Stimulated activated CD4-positive, alpha-beta T cell treated with anti-CD3 and anti-CD28 coated beads, Interleukin-2, amount 100 ng/mL, for 4 hours (primary cell): ENCODE measurements at places on chromosomes 4 and X.

- no peak for DNase-seq
These were observed 153.9 kb downstream of the CEP135 start for GRCh38 chr4:56102601-56103000.

DNA sequence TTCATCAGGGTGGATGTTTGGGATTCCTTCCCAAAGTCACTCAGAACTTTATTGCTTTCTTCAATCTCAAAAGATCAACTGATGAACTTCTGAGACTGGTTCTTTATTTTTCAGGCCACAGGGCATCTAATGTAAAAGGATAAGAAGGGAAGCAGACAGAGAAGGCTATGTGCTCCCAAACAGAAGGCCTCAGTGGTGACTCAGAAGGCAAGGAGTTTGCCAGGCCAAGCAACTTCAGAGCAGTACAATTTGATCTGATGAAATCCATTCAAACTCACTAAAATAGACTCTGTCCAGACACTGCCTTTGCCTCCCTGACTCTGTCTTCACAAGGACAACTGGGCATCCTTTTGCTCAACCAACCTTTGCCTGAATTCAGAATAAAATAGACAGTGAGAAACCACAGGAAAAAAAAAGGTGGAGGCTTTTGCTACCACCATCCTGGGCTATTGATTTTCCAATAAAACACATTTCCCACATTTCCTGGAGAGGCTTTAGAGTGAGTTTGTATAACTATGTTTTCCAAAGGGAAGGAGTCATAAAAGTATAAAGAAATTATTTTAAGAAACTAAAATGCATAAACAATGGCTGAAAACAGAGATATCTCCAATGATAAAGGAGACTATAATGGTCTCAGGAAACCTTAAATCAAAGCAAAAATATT lies 55.2 kb downstream of the ARHGEF6 start:
- DNase-seq = no peak

DNA sequence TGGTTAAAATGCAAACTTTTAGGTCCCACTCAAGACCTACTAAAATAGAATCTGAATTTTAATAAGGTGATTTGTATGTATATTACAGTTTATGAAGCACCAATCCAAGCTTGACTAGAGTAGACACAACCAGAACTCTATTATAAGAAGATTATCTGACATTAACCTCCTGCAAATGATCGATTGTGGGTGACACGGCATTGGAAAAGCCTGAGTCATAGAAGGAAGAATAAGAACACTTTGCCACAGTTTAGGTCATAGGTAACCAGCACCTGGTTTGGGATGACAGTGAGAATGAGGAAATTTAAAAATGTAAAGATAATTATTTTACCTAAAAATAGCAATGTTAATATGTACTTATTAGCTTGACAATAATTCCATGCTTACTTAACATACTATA lies 15.2 kb downstream of the PDGFC start:
- no peak for DNase-seq

DNA sequence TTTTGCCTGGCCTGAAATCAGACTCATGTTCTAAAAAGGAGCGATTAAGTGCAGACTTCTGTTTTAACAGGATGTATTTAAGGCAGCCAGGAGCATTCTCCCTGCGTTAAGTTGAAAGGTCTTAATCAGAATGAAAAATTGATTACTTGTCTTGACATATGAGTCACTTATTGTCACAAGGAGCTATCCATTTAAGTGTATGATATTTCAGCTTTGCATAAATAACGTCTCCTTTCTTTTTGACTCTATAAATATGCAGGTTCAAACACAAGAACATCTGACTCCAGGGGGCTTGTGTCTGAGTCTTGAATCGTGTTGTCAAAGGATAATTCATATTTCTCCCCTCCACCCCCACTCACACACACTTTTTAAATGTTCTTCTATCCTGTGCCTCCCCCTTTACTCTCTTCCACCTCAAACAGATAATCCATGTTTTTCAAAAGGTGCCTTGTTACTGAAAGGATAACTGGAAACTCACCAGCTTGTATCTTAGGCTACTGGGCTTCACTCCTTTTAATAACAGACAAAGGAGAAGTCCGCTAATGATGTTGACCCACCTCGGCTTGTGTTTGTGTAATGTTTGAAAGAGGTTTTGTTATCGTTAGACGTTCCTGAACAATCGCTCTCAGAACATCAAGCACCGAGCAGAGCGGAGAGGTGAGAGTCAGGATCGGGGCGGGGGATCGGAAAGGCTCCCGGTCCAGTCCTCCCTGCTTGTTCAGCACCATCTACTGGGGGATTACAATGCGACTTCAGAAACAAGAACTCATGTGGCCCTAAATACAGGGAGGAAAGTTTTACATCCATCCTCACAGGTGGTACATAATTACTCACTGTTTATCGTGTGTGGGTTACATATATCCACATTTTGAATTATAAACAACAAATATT lies 107.5 kb upstream of the RPL34 start:
- peak; percentile 41 for DNase-seq

- no peak for DNase-seq
These were observed 79.9 kb upstream of the AADAT start for GRCh38 chr4:170169699-170170098.

DNA sequence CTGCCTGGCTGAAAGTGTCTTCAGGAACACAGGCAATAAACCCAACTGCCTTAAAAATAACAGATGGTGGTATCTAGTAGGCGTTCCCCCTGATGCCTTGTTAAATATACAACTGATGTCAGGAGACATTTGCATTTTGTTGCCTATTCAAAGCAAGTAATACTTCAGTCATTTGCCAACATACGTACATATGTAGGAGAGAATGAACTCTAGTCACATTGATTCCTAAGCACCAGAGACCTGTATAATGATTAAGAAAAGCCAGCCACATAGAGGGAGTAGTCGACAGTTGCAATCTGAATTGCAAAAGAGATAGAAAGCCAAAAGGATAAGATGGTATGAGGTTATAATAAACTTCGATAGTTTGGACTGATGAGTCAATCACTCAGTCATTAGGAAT lies 191.0 kb upstream of the EMCN start:
- DNase-seq = no peak

GRCh38 chr4:81410680-81411079 lies 61.0 kb downstream of the RASGEF1B start:
- no peak for DNase-seq

DNA sequence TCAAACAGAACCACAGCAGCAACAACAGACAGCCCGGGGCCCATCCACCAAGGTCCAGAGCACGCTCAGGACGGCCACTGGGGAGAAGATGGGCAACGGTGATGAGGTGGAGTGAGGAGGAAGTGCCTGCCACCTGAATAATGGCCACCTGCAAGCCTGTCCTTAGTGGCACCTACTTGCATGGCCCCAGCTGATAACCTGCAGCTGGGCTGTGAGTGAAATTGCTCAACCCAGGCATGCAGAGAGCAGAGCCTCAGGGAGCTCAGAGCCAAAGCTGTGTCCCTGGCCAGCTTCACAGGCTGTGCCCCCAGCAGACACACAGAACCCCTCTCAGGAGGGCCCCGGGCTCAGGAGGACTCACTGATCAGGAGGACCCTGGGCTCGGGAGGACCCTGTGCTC lies 102.4 kb upstream of the ADRA2C start:
- DNase-seq = no peak

DNA sequence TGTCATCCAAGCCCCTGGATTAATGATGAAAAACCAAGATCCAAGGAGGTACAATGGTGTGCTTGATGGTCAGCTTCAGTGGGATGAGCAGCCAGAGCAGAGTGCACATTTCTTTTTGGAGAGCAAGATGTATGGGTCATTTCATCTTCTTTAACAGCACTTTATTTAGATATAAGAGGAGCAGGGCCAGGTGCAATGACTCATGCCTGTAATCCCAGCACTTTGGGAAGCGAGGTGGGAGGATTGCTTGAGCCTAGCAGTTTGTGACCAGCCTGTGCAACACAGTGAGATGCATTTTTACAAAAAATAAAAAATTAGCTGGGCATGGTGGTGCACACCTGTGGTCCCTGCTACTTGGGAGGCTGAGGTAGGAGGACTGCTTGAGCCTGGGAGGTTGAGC lies 45.3 kb upstream of the MAP3K15 start:
- DNase-seq = no peak

GRCh38 chr4:3753726-3754412 lies 12.3 kb upstream of the ADRA2C start:
- DNase-seq = no peak

DNA sequence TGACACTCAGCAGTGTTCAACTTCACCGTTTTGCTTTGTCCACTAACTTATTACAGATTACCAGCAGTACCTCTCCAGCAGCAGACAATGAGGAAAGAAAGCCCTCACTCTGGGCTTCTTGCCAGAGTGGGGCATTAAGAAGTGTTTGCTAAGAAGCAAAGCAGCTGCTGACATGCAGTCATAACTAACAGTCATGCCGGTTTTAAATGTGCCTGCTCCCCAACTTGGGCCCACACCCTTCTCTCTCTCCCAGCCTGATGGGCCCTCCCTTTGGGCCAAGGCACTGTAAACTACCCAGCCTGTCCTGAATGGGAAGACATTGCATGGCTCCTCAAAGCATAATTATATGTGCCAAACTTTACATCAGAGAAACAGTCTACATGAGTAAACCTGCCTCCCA lies 54.6 kb upstream of the HHIP start:
- DNase-seq = no peak

GRCh38 chr4:174316546-174316945 lies 32.8 kb downstream of the CEP44 start:
- no peak for DNase-seq

DNA sequence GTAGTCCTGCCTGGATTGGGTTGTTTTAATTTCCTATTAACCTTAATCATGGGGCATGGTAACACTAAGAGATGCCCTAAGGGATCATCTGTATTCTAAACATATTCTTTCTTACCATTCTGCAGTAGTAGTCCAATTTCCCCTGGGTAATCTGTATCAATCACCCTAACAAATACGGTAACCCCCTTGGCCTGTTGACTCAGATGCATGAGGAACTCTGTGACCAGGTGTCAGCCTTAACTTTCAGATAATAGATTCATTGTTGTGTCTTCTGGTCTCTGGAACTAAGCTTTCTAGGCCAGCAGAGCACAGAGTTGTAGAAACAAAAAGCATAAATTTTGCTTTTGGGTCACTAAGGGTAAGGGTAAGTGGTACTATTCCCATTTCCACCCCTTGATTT lies 13.1 kb upstream of the BANK1 start:
- DNase-seq = no peak

DNA sequence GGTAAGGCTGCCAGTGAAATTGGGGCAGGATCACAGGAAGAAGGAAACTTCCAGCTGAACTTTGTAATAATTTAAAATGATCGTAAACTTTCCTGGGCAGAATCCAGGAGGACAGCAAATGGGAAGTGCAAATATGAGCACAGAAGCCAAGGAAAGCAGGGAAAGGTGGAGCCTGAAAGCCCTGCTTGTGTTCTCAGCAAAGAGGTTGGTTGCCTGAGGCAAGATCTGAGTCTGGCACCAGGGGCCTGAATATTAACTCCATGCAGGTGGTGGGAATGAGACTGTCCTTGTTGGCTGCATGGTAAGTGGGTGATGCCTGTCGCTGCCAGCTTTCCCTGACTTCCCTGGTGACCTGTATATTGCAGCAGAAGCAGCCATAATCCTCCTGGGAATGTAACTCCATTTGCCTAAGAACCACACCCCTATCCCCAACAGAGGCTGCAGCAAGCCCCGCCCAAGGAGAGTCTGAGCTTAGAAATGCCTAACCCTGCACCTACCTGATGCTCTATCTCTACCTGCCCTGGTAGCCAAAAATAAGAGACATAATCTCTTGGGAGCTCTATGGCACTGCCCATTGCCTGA lies 132.0 kb upstream of the HDX start:
- no peak for DNase-seq

DNA sequence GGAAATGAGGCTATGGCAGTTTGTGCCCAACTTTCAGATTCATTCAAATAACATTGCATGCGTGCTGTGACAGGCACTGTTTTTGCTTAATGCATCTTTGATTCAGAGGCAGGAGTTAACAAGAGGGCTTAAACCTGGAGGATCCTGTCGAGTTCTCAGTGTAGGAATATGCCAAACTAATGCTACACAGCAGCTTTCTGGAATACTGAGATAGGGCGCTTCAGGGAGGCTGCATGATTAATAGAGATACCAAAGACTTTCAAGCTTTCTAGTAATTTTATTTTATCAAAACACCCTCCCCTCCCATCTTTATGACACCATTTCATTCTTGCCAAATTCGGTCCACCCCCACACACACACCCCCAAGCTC lies 636 bp upstream of the TIMM8A start:
- DNase-seq = no peak

DNA sequence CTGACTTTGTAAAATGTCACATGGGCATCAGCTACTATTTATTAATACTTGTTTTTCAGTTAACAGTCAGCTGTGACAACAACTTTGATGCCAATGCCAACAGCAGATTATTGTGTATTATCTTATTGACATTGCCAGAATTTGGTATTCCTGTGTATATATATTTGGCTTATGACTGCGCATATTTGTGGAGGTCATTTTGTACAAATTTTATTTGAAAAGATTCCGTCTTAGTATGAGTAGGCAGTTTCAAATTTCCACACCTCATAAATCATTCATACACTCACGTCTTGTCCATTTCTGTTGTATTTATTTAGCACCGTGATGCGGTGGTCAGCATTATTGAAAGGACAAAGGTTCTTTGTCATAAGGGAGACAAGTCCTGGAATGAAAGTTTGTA lies 558.2 kb upstream of the NDST4 start:
- DNase-seq = no peak

DNA sequence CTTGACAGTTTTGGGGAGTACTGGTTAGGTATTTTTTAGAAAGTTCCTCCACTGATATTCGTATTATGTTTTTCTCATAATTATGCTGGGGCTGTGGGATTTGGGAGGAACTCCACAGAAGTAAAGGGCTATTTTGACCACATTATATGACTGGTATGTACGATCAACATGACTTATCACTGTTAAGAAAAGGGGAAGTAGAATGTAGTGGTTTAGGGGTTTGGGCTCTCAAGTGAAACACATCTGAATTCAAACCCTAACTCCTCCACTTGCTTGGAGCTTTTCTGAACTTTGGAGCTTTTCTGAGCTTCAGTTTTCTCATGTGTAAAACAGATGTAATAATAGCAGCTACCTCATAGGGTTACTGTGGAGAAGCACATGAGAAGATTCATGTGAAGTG lies 96.4 kb upstream of the C1GALT1C1 start:
- no peak for DNase-seq

GRCh38 chr4:77220828-77221613 lies 64.0 kb downstream of the CCNG2 start:
- DNase-seq = no peak

DNA sequence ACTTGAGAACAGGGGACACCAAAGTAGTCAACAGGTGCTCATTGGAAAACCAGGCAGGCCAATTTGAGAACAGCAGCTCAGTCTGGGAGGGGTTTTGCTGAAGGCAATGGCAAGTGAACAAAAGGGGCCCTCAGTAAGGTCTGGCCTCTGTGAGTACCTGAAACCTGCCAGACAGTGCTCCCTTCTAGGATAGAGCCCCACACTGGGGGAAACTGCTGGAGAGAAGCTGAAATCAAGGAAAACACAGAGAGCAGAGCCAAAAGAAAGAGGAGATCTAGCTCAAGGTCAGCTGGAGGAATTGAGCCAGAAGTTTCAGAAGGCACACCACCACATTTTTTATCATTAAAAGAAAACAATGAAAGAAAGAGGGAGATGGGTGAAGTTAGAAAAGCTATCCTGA lies 28.2 kb downstream of the PNMA6E start:
- DNase-seq = no peak
